ENCODE measurements at places on chromosomes 6 and 20. TPM values are rescaled to one million over a fixed set of nuclear protein-coding genes. Genes with fewer than 3 reads are reported as not detected.

PCSK2 gene
- total RNA-seq, result not detected

GRCh38 chr6:49515485-49516146 is 15.9 kb downstream of the GLYATL3 start:
- no peak for DNase-seq

GRCh38 chr20:1341561-1342265 is 12.8 kb upstream of the SDCBP2 start:
- no peak for DNase-seq

- DNase-seq, result no peak
Observed at GRCh38 chr6:129340983-129341382, 369.0 kb downstream of the ARHGAP18 start.

DNA sequence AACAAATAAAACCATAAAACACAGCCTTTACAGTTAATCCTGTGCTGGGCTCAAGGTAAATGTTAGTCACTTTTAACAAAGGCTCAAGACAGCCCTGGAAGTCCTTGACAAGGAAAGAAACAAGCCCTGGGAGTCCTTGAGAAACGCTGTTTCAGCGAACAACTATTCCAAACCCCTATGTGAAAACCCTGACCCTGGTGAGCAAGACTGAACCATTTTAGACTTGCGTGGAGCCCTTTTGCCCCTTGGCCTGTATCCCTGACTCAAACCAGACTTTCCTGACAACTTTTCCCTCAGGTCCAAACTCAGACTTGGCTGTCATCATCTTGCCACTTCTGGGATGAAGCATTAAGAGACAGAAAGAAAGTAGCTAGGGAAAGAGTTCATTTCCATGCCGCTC is 180.4 kb downstream of the AIG1 start:
- DNase-seq, result no peak

GRCh38 chr20:43751167-43752050 is 24.6 kb upstream of the GTSF1L start:
- DNase-seq, result peak; percentile 75

DNA sequence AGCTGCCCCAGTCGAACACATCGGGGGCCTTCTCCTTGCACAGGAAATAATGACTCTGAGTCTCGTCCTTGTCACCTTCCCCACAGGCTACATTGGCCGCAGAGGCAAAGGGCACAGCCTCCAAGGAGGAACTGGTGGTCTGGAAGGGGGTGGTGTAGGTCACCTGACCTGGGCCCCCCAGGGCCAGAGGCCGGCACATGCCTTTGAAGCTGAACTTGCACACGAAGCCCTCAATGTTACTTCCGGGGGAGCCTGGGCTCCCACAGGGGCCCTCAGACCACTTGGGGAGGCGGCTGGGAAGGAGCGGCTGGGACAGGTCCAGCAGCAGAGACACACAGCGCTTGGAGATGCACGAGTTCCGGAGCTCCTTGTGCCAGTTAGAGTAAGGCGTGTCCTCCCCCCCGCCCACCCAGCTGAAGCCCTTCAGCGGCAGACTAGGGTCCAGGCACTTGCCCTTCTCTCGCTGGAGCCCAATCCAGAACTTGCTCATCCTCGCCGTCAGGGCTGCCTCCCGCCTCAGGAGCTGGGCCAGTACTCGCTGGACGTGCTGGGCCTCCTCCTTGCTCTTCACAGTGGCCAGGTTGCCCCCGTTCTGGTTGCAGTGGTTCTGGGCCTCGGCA is 578 bp downstream of the CD93 start:
- no peak for DNase-seq

DNA sequence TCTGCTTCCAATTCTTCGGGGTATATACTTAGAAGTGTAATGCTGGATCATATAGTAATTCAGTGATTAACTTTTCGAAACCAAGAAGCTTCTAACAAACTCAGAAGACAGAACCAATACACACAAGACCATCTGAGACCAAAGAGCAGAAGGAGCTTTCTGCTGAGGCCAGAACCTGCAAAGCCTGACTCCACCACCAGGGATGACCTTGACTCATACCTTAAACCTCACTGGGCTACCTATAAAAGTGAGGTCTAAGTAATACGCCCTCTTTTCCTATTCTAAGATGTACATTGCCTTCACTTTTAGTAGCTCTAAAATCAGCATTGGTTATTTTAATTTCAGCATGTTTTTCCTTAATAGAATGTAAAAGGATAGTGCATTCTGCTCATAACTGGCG is 84.8 kb downstream of the FOXF2 start:
- DNase-seq, result no peak

Measured in activated T-helper 1 cell treated with anti-CD3 and anti-CD28 coated beads, Interleukin-12 subunit alpha, Interleukin-12 subunit beta, Interleukin-2, Interleukin-4 antibody, amounts not matched to agents 30 ng/mL and 10 ng/mL and 1 ng/mL, durations not matched to agents 14 hours and 24 hours and 36 hours (primary cell).